ENCODE measurements at places on chromosomes 16 and 17.

DNA sequence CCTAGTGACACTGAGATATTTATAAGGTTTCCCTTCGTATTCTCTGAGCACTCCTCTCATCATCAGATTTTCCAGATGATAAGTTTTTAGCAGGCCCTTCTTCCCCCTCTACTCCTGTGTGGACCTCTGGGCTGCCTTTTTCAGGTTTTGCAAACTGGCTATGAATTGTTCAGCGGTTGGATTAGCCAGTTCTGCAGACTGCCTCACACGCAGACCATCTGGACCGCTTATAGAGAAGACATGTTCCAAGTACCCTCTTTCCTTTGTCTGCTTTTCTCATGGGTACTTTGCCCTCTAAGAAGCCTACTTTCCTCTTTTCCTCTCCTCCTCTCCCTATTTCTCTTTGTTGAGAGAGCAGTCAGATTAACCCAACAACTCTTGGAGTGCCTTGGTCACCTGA, 111.6 kb downstream of the GRIN2A start:
- DNase-seq = no peak

DNA sequence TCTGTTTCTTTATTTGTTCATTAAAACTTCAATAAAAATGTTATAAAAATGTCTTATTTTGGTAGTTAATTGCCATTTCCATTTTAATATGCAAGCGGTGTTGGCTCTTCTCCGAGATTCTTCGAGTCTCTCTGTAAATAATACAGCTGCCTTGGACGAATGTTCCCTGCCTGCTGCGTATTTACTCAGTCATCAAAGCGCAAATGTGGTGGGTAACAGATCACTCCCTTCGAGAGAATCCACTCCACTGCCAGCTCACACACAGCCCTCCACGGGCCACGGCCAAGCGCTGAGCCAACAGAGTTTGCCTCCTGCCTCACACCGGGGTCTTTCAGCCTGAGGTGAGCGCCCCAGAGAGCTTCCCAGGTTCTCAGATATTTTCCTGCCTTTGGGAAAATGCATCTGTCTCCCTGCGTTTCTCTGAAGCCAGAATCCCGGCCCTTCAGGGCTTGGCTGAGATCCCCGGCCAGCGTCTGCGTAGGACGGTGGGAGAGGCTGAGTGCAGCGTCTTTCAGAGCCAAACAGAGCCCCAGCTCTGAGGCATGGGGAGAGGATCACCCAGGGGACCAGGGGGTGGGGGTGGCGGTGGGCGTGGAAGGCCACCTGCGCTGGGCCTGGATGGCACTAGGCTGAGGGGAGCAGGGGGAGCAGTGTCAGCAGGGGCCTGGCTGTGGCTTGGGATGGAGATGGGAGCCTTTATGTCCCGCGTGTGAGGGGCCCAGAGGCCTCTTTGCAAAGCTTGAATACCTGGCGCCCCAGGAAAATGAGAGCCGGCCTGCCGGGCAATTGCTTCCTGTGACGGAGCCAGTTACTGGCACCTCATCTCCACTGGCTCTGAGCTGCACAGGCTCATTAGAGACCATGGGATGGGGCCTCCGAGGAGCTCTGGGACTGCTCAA, 248.7 kb downstream of the RBFOX3 start:
- DNase-seq = no peak

DNA sequence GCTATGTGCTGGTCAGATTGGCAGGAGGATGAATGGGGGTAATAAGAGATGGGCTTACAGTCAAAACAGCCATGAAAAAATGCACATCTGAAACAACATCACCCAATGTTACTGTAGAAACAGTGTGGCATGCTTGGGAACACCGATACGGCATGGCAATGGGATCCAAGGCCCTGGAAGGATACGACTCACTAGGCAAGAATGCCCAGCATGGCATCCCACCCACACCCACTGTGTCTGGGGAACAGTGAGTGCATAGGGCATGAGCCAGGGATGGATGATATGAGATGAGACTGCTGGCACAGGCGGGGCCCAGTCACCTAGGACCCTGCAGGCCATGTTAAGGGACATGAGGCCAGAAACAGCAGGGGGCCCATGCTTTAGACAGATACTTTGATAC, 11.5 kb downstream of the TRIM25 start:
- no peak for DNase-seq

GRCh38 chr17:64781014-64781756, 119.1 kb upstream of the SMURF2 start:
- no peak for DNase-seq

DNA sequence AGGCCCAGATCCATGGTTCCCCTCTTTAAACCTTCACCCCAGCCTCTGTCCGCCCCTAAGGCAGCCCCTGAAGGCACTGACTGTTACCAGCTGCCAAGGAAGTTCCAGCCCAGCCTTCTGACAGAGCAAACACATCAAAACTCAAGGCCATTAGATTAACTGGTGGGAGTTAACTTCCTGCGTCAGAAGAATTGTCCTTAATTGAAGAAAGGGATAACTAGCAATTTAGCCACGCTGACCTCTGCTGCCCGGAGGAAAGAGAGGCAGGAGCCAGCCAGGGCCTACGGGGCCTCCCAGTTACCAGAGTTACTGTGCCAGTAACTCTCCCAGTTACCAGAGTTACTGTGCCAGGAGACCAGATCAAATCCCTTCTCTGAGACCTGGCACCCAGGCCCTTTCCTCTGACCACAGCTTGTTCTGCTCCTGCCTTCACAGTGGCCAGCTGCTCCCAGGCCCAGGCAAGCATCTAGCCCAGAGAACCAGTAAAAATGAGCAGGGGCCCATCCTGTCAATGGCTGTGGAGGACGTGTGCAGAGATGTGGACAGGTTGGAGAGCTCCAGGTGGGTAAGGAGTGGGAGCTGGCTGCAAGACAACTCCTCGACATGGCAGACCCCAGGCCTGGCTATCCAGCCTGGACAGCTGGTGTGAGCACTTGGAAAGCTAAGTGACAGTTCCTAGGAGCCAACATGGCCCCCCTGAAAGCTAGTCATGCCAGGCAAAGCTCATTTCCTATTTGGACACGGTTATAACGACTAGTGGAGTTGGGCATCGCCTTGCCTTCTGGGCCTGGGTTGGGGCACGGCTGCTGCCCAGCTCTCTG, 2.8 kb upstream of the PITPNM3 start:
- DNase-seq = no peak

DNA sequence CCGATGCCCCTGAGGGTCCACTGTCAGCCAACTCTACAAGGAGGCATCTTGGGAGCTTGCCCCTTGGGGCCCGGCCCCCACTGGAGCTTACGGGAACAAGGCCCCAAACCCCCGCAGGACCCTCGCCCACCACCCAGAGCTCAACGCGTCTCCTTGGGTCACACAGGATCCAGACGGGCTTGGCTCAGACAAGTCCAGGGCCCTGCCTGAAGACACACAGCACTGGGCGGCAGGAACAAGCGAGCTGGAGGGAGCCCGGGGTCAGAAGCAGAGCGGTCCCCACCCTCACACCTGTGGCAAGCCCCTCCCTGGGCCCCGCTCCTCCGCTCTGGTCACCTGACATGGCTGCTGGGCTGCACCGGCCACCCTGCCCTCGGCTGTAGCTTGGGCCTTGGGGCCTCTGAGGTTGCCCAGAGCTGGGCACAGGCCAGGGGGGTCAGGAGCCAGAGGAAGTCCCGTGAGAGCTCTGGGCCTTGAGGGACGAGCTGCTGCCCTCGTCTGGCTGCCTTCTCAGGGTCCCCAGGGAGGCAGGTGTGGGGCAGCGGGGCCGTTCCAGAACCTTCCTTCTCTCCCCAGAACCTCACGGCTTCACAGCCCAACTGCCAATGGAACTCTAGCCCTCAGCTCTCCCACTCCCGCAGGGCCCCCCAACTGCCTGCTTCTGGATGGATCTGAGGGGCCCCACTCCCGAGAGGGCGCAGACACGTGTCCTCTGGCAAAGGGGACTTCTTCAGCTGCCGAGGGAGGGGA, at the start of gene CCDC154:
TSS of gene CCDC154 (minus strand) at position 577 of the 750 bp plus-strand sequence. CDS start at position 343, 234 bp downstream.
- no peak for DNase-seq

- no peak for DNase-seq
Observed at GRCh38 chr17:4214157-4214556, 49.6 kb downstream of the ANKFY1 start.

DNA sequence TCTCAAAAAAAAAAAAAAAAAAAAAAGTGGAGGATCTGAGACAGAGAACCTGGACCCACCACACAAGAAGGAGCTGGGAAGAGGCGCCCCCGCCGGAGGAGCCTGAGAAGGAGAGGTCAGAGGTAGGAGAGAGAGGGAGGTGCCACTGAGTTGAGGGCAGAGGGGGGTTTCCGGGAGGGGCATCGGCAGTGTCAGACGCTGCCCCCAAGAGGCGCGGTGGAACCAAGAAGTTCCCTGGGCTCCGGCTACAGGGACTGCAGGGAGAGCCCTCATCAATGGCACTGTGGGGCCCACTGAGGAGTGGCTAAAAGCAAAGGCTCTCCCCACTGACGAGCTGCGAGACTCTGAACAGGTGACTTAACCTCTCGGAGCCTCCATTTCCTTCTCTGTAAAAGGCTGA, 4.2 kb downstream of the CCDC42 start:
- DNase-seq = no peak

DNA sequence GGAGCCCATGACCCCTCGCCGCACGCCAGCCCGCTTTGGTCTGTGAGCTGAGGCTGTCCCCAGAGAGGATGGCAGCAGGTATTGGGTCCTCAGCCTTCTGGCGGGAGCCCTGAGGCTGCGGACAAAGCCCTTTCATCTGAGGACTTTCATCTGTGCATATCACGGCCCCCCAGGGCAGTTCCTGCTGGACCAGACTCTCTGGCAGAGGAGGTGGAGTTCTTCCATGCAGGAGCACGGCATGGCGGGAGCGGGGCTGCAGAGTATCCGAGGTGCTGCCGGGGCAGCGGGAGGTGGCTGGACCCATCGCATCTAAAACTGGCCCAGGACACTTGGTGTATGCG, 18.8 kb downstream of the DHX38 start:
- no peak for DNase-seq

- no peak for DNase-seq
Observed at GRCh38 chr17:44001461-44001920, 2.9 kb upstream of the NAGS start.

DNA sequence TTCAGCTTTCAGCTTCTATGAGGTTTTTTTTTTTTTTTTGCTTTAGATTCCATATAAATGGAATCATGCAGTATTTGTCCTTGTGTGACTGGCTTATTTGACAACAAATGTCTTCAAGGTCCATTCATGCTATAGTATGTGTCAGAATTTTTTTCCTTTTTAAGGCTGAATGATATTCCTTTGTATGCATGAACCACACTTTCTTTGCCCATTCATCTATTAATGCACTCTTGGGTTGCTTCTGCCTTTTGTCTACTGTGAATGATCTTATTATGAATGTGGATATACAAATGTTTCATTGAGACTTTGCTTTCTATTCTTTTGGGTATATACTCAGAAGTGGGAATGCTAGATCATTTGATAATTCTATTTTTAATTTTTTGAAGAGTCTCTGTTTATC, 27.0 kb upstream of the LRRC75A start:
- no peak for DNase-seq

DNA sequence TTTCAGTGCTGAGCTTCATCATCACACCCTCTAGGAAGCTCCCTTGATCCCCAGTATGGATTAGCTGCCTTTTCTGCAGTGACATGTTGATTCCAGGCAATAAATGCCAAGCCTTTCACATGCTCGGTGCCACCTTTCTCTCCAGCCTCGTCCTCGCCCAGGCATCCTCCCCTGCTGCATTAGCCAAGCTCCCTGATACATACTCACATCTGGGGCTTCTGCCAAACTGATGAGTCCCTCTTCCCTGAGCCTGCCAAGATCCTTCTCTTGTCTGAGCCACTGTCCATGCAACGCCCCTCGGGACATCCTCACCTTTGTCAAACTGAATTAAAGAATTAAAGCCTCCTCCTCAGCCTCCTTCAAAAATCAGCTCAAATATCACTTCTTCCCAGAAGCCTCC, 538.5 kb upstream of the CDH11 start:
- no peak for DNase-seq

GRCh38 chr17:5049314-5049841, 14.2 kb upstream of the SLC52A1 start:
- DNase-seq = no peak

DNA sequence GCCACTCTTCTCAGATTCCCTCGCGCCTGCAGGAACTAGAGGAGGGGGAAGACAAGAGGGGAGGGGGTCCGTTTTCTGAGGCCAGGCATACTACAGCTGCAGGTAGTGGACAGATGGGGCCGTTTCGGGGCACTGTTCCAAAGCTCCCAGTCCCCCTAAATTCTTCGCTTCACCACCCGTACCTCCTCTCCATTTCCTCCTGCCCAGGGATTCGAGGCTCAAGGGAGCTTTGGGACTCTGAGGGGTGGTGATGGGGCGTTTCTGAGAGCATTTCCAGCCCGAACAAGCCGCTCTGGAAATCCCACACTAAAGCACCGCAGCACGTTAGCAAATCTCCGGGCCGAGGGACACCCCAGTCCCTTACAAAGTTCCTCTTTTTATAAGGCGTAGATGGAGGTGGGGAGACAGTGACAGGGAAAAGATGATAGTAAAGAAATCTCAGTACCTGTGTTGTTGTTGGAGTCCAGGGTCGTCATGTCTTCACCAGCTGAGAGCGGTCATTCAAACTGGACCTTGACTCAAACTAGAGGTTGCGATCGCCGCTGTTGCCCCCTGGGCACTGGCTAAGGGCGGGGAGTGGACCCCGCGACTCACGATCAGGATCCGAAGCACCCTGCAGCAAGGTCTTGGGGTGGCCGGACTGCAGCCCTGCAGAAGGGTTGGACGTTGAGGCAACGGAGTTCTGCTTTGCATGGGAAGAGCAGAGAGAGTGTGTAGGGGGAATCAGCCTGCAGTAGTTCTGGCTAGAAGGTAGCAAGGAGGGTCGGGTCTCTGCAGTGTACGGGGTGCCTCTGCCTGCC, 570 bp downstream of the NR1D1 start:
- DNase-seq = no peak

GRCh38 chr17:65931246-65932149, 260.4 kb downstream of the CEP112 start:
- DNase-seq = no peak

GRCh38 chr17:38453951-38454421, 25.7 kb downstream of the ARHGAP23 start:
- no peak for DNase-seq

DNA sequence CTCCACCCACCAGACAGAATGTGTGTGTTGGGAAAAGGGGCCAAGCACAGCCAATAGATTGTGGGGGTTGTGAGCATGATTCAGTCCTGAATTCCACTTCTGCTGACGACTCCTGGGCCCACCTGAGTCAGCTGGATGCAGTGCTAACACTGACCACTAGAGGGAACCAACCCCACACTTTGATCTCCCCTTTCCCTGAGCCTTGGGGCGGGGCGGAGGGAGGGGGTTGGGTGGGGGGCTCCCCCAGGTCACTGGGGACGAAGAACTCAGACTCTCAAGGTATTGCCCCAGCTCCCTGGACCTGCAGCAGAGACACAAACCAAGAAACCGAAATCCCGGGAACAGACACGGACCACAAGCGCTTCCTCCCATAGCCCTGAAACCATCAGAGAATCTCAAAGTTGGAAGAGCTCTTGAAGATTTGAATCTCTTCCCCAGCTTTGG, 621 bp upstream of the CSHL1 start:
- DNase-seq = no peak
